ENCODE measurements at places on chromosomes 7 and 10.

DNA sequence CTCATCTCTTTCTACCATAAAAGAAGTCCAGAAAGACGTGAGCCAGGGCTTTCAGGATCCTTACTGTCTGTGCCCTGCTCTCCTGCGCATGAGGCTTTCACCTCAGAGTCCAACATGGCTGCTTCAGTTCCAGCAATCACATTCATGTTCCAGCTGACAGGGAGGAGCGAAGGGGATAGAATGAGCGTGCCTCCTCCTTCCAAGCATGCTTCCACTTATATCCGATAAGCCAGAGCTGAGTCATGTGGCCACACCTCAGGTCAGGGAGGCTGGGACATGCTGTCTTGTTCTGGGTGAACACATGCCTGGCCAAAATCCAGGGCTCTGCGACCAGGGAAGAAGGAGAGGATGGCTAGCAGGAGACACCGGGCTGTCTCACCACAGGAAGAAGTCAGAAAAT is 248.2 kb downstream of the SKAP2 start:
- DNase-seq: no peak

DNA sequence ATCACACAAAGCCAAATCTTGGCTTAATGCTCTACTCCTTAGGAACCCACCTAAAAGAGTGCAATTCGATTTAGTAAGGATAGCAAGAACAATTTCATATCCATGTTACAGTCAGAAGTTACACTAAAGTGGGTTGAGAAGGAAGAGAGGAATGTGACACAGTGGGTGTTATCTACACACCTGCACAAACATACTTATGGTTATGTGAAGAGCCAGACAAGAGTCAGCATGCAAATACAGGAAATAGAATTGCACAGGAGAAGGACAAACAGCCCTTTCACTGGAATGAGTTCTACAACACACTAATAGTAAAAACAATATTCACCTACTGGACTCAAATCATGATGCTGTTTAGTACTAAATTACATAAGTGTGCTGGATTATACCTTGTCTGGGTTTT is 262.8 kb downstream of the DGKB start:
- DNase-seq: no peak

DNA sequence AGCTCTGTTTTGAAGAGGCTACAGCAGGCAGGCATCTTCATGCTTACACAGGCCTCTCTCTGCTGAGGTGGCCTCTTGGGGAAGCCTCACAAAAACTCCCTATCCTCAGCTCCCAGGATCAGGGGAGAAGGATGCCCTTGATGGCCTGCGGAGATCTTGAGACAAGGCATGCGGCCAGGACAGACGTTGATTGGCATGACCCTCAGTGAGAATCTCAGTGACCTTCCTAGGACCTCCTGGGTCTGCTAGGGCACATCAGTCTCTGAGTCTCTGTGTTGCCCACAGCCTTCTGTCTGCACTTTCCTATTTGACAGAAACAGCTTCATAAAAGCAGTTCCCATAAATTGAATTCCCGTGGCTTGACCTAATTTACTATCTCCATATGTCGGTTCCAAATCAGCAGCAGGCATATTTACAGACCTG is 1005.8 kb upstream of the C7orf33 start:
- no peak for DNase-seq

GRCh38 chr7:121126801-121127534 is 138.5 kb downstream of the CPED1 start:
- DNase-seq: no peak

- DNase-seq: no peak
Observed at GRCh38 chr7:155341463-155341983, 43.8 kb downstream of the INSIG1 start.

DNA sequence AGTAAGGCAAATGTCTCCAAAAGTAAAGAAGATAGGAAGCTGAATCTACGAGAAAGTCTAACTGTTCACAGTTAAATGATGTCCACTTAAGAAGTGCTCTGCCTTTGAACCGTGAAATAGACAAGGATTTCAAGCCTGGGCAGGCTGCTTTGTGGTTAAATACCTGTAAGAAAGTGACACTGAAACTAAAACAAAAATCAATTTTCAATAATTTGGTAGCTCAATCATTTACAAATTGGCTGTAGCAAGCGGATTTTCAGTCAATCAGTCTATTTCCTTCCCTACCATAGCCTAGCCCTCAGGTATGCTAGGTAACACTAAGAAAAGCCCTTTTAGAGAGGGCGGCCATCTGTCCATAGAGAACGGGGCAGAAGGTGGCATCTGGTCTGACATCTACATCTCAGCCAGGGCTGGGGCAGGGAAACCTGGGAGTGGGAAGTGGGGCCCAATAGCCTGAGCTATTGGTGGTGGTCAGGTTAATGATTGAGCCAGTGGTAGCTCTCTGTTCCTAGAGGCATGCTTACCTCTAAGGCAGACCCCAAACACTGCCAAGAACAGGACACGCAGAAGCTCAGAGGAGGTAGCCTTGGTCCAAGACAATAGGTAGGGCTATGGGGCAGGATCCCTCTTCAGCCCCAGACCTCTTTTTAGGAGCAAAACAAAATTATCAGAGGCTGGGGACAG is 223.2 kb downstream of the CCSER2 start:
- no peak for DNase-seq

- no peak for DNase-seq
Observed at GRCh38 chr7:131919920-131920709, 363.7 kb upstream of the PODXL start.
